ENCODE measurements at places on chromosomes 12 and 14.

GRCh38 chr12:11508699-11509098, 113.3 kb upstream of the PRB2 start:
- DNase-seq, result no peak

GRCh38 chr12:57330992-57331391, 80.0 kb upstream of the STAC3 start:
- DNase-seq, result no peak

- no peak for DNase-seq
Observed at GRCh38 chr12:93358058-93358457, 19.7 kb upstream of the NUDT4 start.

DNA sequence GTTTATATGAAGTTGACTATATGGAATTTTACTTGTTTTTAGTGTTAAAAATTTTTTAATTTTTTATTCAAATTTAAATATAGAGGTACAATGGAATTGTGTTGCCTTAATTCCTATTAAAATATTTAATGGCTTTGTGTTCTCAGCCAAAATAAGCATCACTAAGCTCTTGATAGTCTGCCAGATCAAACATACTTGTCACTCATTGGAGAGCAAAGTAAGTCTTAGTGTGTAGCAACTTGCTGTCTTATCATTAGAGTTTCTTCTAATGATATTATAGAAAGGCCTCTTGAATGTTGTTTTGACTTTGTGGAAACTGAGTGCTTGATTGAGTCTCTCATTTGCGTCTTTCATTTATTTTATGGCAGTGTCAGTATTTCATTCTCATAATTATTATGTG, 10.7 kb downstream of the SFSWAP start:
- DNase-seq, result no peak

GRCh38 chr12:19671695-19672094, 232.4 kb downstream of the AEBP2 start:
- no peak for DNase-seq

- no peak for DNase-seq
Observed at GRCh38 chr14:58104808-58105207, 47.2 kb downstream of the ARMH4 start.

Measured in forelimb muscle (tissue), 1 donor.